ENCODE measurements at places on chromosomes 3 and 15.

DNA sequence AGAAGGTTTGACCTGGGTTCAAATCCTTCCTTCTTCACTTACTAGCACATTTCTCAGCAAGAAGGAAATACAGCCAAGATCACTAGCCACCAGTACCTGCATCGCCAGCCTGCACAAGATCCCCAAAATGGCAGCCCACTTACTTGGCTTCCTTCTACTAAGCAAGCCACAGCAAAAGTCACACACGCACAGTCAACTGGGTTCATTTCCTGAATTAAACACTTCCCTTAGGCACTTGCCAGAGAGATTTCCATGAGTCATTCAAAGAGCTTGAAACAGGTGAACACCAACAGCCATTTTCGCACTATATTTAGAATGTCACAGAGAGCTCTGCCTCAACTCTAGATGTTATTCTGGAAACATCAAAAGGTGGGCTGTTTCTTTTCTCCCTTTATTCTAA, 42.6 kb downstream of the MGLL start:
- no peak for DNase-seq

DNA sequence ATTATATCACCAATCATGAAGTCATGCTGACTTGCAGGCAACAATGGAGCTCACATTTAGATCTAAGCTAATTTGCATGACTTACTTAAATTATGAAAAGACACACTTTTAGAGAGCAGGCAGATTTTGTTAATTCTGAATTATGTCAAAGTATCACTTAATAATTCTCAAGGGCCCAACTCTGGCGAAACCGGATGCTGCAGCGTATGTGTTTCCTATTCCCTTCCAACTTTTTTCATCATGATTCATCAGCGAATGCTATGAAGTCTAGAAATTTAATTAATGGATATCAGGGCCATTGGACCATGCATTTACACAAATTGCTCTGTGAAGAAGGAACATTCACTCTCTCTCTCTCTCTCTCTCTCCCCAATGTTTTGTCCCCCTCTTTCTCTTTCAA, 63.5 kb upstream of the GOLGA8A start:
- DNase-seq = no peak

DNA sequence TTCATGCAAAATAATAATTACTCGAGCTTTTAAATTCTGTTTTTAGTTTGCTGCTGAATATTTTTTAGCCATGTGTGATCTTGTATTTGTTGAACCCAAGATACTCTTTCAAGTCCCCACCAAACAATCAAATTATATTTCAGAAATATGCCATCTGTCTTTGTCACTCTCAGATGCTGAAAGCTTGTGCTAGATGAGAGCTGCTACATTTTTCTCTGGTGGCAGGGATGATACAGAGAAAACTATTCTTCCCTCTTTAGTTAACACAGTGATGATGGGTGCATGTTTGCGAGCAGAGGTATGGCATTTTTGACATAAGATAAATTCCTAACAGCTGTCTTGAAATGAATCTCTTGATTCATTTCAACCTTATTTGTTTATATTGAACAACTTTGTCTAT, 100.6 kb upstream of the NPHP3 start:
- DNase-seq = no peak

GRCh38 chr3:33007776-33008175, 56.3 kb downstream of the CCR4 start:
- DNase-seq = no peak

DNA sequence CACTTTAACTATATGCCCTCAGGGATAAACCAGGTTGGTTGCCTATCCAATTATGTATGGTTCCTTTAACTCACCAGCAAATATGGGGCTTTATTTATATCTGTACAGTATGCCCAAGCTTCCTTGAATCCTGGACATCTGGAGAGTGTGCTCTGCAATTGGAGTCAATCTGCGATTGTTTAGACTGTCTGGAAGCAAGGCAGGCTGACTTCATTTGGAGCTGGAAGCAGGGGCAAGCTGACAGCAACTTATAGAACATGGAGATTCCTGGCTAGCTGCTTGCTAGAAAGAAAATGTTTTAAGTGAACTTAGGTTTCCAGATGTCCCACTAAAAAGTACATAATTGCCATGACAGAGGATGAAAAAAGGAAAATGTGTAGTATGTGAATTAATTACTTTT, 63.7 kb upstream of the TPRG1 start:
- no peak for DNase-seq

- no peak for DNase-seq
Observed at GRCh38 chr3:101189796-101190195, 130.6 kb downstream of the IMPG2 start.

DNA sequence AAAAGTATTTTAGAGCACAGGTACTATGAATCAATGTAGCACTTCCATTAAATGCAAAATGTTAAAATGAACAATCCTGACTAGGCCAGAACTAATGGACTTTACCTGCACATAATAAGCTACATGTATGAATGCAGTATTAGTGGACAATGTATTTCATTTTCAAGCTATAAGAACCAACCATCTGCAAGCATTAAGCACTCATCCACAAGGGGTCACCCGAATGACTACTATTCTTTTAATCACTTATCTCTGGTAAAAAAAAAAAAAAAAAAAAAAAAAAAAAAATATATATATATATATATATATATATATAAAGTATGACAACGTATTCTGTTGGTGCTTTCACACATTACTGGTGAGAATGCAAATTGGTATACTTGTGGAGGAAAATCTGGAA, 7.2 kb downstream of the HERC1 start:
- DNase-seq = no peak

DNA sequence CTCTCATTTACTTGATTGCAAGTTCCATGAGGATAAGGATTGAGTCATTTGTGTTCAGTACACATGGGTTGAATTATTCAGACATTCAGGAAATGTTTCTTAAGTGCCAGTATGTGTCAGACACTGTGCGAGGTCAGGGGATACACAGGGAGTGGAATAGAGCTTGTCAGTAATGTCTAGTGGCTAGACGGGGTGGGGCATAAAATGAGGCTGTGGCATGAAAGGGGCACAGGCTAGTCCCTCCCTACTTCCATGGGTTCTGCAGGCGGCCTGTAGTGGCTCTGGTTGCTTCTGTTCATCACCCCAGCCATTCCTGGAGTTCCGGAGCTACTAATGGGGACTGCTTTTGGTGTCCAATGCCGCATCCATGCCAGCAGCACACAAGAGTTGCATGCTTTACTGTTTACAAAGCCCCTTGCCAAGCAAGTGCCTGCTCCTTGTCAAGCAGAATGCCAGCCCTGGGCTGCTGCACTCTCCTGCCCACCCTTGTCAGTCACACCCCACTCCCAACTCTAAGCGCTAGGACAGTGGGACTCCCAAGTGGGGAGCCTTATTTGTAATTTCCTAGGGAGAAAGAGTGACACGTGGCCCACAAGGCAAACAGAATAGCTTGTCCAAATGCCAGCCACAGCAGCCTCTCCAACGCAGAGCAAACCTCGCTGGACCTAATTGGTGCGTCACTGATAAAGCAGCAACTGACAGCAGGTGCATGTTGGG, 70.8 kb downstream of the RAB11A start:
- peak; percentile 65 for DNase-seq

GRCh38 chr3:172256101-172256734, 192.0 kb downstream of the GHSR start:
- no peak for DNase-seq

DNA sequence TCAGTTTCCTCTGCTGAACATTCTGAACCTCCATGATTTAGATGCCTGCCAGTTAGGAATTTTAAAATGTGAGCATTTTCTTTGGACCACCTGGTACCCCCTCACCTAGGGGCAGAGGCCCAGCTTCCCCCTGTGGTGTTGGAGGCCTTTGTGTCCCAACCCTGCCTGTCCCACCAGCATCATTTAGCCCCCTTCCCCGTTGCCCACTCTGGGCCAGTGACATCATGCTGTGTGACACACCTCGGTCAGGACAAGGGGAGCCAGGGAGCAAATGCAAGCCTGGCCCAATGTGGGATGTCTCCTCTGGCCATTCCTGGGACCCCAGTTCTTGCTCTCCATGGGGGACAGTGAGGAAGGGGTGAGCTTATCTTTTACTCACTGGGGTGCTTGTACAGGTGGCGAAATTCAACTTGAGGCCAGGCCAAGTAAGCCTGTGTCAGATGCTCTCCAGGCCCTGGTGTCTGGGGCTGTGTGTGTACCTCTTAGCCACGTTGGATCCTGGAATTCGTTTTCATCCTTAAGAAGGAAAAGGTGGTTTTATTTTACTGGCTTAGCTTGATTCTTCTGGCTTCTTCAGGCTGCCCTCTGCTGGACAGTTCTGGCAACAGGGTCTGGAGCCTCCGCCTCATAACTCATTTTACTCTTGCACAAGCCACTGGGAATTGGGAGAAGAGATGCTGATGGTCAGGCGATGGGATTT, 49.7 kb upstream of the MYZAP start:
- peak; percentile 17 for DNase-seq

GRCh38 chr3:154657218-154657617, 227.2 kb upstream of the GPR149 start:
- no peak for DNase-seq

DNA sequence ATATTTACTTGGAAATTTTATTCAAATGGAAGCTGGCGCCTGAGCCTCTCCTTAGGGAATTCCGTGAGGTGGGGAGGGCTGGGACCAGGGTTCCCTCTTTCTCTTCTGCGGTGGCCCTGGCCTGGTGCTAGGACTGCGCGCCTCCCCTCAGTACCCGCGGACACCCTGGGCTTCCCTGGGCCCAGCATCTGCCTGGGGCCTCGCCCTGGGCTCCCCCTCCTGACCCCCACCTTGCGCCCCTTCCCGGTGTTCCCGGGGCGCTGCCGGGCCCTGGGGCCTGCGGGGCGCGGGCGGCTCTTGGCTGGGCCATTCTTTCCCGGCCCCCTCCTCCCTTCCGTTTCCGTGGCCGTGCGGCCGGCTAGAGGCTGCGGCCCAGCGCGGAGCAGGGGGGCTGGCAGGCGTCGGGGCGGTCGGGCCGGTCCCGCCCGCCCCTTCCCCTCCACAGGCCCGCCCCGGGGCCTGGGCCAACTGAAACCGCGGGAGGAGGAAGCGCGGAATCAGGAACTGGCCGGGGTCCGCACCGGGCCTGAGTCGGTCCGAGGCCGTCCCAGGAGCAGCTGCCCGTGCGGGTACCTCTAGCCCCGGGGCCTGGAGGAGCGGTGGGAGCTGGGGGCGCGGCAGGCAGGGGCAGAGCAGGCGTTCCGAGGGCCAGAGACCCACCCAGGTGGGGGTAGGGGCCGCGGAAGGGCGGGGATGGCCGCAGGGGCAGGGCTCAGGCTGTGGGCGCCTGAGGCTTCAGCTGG, at the start of gene FES:
TSS of gene FES (plus strand) at position 529 of the 743 bp plus-strand sequence. CDS start 542 bp downstream, outside the sequence.
- no peak for DNase-seq

DNA sequence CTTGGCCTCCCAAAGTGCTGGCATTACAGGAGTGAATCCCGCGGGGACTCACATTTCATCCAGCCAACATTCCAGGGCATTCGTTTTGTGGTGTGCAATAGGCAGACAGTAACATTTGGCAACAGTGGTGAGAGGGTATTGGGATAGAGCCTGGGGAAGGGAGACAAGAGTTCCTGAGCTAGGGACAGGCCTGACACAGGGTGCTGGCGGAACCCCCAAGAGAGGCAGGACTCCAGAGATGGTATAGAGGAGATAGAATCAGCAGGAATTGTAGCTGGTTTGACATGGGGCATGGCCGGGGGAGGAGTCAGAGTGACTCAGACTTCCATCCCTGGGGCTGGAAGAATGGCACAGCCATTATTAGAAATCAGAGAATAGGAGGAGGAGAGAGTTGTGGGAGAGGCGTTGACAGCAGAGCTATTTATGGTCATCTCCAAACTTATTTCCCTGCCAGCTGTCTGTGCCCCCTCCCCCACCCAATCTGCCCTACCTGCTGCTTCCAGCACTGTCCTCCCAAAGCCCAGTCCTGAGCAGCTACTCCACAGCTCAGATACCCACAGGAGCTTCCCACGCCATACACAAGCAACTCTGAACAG, 4.4 kb upstream of the IDH2 start:
- DNase-seq = peak; percentile 69

DNA sequence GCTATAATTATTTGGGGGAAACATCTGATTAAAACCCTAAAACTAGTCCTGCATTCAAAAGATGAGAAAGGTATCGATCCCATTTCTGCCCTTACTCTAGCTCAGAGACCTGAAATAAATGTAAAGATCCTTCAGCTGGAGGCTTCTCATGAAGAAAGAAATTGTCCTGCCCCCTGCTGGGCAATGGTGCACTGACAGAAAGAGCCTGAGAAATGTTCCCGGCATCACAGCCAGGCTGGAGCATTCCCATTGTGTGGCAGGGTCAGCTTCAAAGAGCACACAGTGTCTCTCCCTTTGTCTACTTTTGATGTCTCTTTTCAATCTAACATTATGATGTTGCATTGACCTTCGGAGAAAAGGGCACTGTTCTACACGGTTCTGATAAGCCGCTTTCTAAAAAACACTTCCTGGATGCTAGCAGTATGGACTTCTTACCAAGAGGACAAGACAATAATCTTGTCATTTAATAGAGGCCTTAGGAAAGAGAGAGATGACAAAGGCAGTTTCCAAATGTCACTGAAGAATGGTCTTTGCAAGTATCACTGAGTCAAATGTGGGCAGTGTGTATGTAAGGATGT, 287.5 kb downstream of the MAGI1 start:
- DNase-seq = no peak

- no peak for DNase-seq
Observed at GRCh38 chr3:165256554-165257065, 60.4 kb upstream of the SLITRK3 start.

- DNase-seq = no peak
Observed at GRCh38 chr3:122728186-122728585, 47.5 kb downstream of the PARP14 start.

GRCh38 chr3:125694761-125695294, 99.5 kb upstream of the OSBPL11 start:
- DNase-seq = no peak

DNA sequence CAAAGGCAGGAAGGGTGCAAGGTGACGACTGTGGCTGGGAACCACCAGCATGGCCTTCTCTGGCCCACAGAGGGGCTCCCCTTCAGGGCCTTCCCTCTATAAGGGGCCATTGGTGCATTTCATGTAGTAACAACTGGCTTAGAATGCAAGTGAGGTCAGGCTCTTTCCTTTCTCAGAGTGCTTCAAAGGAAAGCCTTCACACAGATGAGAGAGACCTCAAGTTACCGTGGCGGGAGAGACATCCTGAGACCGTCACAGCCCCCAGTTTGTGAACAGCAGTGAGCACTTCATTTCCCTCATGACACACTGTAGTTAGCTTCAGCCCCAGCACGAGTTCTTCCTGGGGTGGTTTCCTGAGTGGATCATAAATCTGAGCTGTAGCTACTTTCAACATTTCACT, 96.6 kb upstream of the LIMD1 start:
- DNase-seq = no peak

- DNase-seq = no peak
Observed at GRCh38 chr15:78650022-78650421, 9.0 kb upstream of the CHRNB4 start.

GRCh38 chr3:36317915-36318314, 62.4 kb upstream of the STAC start:
- no peak for DNase-seq

GRCh38 chr3:67515778-67516177, 138.6 kb downstream of the SUCLG2 start:
- no peak for DNase-seq

GRCh38 chr3:156211583-156211982, 91.2 kb downstream of the KCNAB1 start:
- no peak for DNase-seq

Measured in SHP77 treated with DMSO at 0.1 percent for 48 hours (cell line).